Putamen (tissue), 1 donor: ENCODE measurements at places on chromosomes 6 and 20.

DNA sequence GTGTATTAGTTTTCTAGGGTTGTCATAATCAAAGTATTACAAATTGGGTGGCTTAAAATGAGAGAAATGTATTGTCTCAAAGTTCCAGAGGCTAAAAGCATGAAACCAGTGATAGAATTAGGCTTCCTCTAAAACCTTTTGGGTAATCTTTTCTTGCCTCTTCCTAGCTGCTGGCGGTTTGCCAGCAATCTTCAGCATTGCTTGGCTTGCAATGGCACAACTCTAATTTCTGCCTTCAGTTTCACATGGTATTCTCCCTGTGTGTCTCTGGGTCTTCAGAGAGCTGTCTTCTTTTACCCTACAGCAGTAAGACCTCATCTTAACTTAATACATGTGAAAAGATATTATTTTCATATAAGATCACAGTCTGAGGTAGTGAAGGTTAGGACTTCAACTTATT lies 479.1 kb upstream of the GJE1 start:
- no peak for DNase-seq

- DNase-seq = peak; percentile 87
These were observed 1082.4 kb upstream of the MAP3K7 start for GRCh38 chr6:91669154-91669870.

DNA sequence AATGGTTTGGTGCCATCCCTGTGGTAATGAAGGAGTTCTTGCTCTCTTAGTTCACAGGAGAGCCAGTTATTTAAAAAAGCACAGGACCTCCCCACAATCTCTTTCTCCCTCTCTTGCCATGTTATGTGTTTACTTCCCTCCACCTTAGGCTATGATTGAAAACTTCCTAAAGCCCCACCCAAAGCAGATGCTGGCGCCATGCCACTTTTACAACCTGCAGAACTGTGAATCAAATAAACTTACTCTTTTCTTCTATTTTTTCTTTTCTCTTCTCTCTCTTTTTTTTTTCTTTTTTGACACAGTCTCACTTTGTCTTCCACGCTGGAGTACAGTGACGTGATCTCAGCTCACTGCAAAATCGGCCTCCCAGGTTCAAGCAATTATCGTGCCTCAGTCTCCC lies 508.4 kb upstream of the EPHA7 start:
- no peak for DNase-seq

DNA sequence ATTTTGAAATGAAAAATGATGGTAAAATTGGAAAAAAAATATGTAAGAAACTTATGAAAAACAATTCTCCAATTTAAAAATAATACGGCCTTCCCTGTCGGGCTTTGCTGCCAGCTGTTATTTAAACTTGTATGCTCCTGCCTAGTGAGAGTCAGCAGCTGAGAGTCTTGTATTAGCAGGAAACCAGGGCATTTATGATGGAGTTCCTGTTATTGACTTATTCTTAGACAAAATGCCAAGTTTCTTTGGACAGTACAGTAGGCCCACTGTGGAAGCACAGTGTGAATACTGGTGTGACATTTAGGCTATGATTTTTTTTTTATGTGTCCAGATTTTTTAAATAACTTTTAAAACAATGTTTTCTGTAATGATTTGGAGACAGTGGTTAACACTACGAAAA lies 42.1 kb downstream of the GMDS start:
- DNase-seq = no peak

DNA sequence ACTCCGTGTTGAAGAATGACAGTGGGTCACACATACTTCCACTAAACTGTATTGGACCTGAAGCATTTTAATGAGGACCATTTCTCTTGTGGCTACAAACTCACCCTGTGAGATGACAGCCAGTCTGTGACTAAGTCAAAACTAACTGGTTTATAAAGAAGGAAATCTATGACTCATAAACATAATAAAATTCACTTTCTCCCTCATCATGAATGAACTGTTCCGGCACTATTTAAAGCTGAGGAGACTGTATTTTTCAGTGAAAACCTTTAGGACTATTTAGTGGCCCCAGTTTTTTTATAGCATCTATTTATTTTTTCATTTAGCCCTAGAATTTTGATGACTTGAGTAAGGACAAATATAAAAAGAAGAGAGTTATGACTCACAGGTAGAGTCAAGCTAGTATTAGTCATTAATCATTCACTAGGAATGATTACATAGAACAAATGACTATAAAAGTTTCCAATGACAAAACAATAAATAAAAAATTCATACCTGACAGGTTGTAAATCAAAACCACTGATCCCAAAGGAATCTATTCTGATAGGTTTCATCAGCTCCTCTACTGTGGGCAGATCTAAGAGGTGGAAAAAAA lies 34.2 kb downstream of the CEP162 start:
- no peak for DNase-seq

DNA sequence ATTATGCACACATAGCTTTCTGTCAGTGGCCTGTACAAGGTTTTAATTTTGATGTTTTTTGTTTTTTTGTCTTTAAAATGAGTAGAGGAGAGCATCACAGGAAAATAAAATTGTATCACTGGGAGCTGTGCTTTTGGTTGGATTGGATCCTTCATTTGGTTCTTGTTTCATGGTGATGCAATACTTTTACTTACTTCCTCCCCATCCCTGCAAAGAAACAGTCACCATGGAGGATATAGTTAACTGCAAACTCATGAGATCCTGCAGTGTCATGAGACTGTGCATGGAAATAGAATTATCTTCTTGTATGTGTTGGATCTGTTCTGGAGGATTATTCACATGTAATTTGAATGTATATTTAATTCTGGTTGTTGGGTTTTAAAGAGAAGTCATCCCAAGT lies 122.3 kb downstream of the JARID2 start:
- no peak for DNase-seq

DNA sequence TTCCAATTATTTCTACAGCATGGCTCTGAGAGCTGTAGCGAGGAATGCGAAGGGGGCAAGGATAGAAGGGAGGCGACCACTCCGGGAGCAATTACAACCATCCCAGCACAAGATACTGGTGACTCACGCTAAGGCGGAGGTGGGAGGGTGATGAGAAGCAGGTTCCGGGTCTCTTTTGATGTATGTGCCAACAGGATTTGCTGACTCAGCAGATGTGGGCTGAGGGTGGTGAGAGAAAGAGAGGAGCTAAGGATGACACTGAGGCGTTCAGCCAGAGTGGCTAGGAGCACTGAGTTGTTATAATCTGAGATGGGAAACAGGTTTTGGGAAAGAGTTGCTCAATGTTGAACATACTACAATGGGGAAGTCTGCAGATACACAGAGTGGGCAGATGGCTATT lies 9.3 kb upstream of the TXNDC5 start:
- DNase-seq = peak; percentile 66

DNA sequence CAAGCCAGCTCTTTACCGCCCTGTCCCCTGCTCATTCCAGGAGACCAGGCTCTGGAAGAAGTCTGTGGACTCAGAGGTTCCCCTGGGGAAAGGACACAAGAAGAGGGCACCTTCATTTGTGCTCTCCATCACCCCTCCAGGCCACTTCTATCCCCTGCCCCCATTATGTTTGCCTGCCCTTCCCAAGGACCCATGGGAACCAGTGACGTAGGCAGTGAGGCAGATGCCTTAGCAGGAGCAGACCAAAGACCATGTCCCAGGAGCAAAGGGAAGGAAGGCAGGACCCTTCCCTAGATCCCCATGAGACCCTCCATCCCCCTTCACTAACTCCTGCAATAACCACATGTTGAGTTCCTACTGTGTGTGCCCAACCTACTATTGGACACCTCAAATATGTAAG lies 94.4 kb downstream of the MDGA1 start:
- no peak for DNase-seq

DNA sequence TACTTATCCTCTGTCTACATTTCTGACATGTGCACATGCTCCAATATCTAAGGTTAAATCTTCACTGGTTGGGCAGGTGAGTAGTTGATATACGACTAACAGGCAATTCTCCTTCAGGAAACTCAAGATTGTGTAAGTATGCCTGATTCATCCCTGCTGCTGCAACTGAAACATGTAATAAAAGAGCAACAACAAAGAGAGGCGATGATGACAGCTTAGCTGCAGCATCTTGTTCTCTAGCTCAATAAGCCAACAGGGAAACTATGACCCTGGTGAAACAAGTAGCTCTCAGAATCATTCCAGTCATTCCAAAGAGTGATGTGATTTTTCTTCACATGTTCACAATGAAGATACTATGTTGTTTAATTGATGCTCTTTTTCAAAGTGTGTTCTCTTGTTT lies 74.4 kb downstream of the ELOVL4 start:
- DNase-seq = no peak

DNA sequence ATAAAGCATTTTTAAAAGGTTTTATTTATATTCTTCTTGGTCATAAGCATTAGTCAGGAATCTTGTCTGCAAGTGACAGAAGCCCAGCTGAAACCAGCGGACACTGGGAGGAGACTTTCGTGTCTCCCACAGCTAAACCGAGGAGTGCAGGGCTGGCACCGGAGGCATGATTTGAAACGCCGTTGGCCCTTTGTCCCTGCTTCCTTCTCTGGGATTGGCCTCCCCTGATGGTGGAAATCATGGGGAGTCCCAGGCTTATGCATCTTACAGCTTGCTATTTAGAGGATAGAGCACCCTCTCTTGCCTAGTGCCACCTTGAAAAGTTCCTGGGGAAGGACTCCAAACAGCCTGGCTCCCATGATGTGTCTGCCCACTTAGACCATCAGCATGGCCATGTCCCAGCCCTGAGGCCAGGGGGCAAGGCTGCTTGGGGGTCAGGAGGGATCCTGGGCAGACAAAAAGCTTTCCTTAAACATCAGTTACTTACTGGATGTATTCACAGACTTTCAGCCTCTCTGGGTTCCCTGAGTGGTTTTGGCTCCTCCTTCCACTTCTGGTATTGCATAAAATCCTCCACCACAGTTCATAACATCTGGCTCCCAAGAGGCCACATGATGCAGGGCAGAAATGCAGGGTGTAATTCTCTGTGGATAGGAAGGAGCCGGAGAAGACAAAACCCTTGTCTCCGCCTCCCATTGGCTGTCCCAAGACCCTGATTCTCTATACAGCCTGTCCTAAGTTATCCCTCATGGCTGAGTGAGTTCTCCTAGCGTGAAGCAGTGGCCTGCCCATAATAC lies 49.3 kb upstream of the INSM1 start:
- DNase-seq = no peak

DNA sequence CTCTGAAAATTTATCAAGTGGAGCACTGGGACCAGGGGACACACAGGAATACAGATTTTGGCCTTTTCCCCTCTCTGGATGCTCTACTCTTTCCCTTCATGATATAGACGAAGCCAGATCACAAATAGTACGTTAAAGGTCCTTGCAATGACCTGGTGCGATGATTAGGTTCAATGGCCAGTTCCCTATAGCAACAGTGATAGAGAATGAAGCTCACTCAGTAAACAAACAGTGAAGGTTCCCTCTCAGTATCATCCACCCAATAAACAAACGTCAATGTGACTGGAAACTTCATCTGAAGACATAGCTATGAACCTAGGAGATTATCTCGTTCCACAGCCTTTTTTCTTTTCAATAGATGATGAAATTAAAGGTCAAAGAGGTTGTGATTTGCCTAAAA lies 596.2 kb downstream of the KIF16B start:
- DNase-seq = no peak

DNA sequence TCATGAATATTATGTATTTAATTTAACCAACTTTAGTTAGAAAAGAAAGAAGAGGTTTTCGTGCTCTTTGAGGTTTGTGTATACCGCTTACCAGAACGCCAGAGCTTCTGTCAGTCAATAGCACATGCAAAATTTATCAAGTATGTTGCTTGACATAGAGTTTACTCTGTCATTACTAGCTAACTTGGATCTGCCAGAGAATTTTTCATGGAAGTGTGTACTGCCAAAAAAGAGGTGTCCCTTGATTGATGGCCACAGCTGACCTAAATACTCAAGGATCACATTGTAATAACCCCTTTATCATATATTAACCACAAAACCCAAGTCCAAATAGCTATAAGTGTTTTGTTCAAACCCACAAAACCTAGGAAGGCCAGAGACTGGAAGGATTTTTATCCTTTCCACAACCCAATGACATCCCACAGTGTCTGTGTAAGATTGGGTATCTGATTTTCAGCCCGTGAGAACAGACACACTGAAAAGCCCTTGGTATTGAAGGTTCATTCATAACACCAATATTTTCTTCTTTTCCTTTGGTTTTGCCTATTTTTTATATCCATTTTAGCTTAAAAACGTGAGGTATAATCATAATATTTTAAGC lies 194.0 kb upstream of the EYA4 start:
- no peak for DNase-seq

DNA sequence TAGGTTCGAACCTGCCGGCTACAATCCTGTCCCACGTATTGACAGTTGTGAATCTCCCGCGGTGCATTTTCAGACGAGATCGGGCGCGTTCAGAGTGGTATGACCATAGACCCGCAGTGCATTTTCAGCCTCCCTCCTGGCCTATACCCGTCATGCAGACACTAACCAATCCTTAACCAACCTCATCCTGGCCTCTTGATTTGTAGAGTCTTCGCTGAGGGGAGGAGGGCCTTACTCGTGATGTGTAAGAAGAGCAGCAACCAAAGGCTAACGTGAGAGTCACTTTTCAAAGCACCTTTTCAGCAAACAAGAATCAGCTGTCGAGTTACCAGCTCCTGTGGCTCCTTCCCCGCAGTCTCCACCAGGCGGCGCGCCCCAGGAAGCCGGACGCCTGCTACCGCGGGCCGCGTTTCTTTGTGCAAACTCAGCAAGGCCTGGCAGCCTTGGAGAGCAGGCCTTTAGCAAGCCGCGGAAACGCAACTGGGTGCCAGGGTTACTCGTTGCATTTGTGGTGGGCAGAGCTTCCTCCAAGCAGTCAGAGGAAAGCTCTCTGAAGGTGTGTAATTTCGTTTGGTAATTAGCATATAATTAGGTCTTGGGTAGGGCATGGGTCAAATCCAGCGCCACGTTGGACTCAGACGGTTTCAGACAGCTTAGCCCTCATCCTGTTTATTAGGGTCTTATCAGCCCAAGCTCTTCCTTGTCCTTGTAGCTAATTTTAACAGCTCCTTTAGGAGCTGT lies 139.8 kb downstream of the OR2B2 start:
- DNase-seq = peak; percentile 57

DNA sequence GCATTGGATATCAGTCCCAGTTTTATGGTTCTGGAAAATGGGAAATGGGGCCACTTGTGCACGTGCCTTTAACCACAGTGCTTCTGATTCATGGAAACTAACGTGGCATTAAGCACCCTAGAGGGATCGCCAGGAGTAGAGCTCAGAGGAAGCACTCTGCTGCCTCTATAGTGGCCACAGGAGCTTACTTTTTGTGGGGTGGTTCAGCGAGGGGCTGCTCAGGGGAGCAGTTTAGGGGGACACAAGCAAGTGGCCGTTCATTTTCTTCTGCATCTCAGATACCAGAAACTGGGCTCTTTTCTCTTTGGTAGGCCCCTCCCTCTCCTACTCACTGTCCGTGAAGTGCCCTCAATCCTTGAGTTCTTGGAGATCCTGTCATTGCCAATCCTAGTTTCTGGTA lies 28.5 kb downstream of the AGPAT4 start:
- DNase-seq = no peak

- no peak for DNase-seq
These were observed 99.2 kb downstream of the NOL4L start for GRCh38 chr20:32485770-32486478.

DNA sequence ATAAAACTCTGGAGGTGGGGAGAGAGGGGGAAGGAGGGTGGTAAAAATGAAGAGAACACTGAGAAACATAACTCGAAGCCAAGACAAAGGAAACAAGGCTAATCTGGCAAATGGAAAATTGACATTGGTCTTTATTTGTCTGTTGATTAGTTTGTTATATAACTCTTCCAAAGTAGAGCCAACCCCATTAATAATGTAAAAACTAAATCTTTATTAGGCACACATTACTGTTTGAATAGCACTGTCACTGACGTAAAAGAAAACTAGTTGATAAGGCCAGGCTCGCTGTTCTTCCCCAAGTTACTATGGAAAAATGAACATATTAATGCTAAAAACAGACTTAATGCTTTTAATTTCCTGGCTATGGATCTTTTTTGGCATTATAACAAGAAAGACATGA lies 110.0 kb downstream of the MAP3K5 start:
- DNase-seq = no peak
